ENCODE measurements at places on chromosomes 3 and 15.

DNA sequence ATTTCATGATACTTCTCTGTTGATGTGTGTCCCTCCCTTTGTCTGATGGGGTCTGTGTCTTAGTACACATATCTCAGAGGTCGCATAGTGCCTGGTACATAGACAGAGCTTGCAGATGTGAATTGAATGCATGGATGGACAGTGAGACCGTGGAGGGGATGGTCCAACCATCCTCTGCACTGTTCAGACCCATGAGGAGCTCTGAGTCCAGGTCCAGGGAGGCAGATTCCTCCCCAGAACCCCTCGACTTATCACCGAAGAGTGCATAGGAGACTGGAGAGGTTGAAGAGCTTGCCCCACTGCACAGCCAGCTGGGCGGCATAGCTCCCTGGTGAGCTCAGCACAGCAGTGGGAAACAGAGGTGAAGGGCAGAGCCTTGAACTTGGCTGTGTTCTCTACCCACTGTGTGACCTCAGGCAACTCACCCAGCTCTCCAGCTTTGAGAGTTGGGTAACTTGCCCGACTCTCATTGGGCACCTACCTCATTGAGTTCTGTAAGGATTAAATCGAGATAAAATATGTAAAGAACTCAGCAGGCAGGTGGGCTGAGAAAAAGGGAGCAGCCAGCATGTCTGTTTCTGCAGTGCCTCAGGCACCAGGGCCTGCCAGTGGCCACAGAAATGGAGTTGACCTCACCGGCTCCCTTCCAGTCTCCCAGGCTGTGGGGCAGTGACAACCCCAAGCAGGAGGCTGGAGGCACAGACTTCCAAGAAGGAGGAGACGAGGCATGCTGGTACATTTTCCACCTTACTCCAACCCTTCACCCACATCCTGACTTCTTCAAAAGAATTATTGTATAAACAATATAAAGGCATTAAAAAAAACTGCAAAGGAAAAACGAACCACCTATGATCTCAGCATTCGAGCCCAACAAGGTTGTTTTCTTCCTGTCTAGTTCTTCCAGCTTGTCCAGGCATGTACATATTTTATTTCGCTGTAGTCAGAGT is 54.1 kb upstream of the TFRC start:
- no peak for DNase-seq

GRCh38 chr3:153927107-153927506 is 194.1 kb upstream of the ARHGEF26 start:
- DNase-seq = peak; percentile 18

DNA sequence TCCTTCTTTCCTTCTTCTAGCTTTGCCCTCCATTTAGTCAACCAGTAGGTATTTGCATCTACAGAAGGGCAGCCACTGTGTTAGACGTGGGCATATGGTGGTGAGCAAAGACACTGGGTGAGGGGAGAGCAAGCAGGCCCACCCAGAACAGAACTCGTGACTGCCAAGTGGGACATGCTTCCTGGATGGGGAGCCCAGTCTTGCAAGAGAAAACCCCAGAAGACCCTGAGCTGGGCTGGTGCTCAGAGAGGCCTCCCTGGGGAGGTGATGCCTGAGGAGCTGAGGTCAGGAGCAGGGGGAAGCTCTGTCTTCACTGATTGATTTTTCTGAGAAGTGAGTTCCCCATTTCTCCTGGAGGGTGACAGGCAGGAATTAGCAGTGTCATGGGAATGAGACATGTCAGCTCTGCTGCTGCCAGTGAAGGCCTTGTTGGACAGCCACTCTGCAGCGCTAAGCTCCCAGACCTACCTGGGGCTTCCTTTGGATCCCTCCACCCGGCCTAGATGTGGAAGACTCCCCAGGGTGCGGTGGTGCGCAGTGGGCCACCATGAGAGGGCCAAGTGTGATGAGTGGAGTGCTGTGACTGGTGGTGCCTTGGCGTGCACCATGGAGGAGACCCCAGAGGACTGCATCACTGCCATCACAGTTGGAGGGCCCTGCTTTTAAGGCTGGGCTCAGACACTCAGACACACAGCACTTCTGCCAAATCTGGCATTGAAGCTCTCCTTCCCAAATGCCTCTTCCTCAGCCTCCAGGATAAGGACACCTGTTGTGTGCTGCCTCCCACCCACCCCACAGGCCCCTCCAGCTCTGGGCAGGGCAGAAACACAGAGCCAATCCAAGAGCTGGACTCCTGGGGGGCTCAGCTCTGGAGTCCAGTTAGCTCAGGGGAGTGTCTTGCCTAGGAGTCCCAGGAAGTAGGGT is 40.0 kb upstream of the TOPBP1 start:
- no peak for DNase-seq

GRCh38 chr3:30438126-30438525 is 168.3 kb upstream of the TGFBR2 start:
- DNase-seq = no peak

- no peak for DNase-seq
Measured at GRCh38 chr15:40481341-40482074, 10.7 kb downstream of the CHST14 start.

GRCh38 chr15:41125931-41126642 is 10.0 kb upstream of the INO80 start:
- peak; percentile 39 for DNase-seq

GRCh38 chr3:121295979-121296378 is 249.8 kb downstream of the POLQ start:
- no peak for DNase-seq

DNA sequence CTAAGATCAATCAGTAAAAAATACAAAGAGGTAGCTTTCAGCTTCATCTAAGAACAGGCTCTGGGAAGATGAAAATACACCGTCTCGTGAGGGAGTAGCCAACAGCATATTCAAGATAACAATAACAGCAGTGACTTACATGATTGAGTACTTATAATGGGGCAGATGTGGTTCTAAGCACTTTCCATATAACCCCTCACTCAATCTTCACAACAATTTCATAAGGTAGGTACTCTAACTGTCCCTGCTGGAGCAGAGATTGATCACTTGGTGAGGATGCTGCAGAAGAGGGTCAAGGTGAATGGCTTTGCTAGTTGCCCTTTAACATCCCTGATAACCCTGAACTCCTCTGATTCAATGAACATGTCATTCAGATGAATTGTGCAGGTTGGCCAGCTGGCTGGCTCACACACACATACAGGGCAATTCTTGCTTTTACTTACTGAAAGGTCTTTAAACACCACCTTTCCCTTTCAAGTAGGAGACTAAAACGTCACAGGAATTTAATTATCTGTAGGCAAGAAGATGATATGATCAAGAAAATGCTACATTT is 984.2 kb upstream of the CFAP20DC start:
- DNase-seq = no peak

GRCh38 chr15:51302480-51302879 is 35.9 kb downstream of the CYP19A1 start:
- no peak for DNase-seq

GRCh38 chr3:48038971-48039481 is 22.8 kb upstream of the MAP4 start:
- DNase-seq = peak; percentile 51

GRCh38 chr15:68256675-68257450 is 20.7 kb upstream of the FEM1B start:
- peak; percentile 95 for DNase-seq

DNA sequence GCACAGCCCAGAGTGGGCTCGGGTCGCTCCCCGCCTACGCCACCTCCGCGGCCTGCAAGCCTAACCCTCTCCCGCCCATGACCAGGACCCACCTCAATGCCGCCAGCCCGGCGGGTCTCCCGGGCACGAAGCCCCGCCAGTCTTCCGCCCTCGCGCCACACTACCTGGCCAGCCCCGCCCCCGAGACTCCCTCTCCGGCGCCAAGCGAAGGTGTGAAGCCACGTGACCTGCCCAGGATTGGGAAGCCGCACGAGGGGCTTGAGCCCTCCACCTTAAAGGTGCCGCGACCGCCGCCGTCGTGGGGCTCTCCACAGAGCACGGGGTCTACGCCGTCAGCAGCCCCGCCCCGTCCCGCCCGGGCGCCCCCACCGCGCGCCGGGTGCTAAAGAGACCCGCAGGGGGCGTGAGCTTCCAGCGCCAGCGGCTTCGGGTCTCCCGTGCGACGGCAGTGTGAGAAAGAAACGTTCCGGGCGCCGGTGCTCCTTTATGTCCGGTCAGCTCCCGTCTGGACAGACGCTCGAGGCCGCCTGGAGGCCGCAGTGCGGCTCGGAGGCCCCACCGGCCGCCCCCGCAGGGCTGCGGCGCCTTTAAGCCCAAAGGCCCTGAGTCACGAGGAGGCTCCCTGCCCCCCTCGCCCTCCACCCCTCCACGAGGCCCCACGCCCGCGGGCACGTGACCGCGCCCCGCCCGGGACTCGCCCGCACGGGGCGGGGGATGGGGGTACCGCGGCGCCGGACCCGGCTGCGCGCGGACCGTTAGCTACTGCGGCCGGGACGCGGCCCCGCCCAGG is at the start of gene CPEB1:
Gene CPEB1 (minus strand): TSS at position 319 of the 790 bp plus-strand sequence. CDS start 18,904 bp downstream, outside the sequence.
- peak; percentile 70 for DNase-seq

DNA sequence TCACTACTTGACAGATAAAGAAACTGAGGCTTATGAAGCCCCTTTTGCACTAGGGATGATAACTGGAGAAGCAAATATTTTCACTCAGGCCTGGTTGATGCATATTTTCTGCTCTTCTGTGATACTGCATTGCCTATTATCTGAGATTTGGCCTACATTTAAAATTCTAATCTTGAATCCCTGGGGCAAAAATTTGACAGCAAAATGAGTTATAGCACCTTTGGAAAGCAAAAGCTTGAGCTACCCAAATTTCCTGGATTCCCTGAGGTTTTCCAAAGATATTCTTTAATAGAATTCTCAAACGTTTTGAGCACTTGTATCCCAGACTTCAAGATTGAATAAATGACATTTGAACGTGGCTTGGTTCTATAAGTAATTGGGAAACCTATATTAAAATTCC is 86.1 kb downstream of the NAALADL2 start:
- no peak for DNase-seq

GRCh38 chr3:105327662-105328337 is 38.9 kb upstream of the ALCAM start:
- DNase-seq = no peak

DNA sequence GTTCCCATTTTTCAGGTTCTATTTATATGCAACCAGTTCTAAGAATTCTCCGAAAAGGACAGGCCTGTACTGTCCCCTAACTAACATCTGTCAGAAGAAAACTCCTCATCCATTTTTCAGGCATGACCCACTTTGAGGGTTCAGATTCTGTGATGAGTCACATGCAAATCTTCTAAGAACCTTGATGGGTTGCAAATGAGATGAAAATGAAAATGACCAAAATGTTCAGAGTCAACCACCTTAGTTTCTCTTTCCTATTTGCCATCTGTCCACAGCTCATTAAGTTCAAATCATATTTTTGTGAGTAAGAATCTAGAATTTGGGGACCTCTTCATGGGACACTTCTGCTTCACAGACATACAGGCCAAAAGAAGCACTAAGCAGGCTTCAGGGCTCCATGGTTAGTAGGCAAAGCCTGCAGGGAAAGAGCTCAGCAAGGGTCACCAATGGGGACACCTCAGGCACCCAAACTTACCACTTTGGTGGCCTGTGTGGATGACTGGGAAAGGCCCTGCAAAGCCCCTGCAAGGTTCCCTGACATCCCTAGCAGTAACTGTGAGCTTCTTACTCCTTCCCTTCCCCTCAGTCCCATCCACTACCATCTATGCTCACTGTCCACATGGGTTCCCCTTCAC is 122.0 kb downstream of the WDR76 start:
- no peak for DNase-seq

DNA sequence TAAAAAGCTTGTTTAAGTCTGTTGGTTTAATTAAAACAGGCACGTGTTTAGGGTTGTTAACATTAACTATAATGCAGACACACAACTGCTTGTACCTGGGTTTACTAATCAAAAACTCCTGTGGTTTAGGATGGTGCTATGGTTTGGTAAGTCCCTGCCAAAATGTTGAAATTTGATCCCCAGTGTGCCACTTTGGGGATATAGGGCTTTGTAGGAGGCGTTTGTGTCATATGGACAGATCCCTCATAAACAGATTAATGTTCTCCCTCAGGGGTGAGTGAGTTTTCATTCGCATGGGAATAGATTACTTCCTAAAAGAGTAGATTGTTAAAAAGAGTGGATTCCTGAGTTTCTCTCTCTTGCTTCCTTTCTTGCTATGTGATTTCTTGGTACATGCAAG is 18.7 kb upstream of the GK5 start:
- DNase-seq = no peak

GRCh38 chr3:45772341-45773035 is 23.8 kb downstream of the SLC6A20 start:
- DNase-seq = no peak

GRCh38 chr15:91983729-91984340 is 130.3 kb downstream of the SLCO3A1 start:
- DNase-seq = no peak

DNA sequence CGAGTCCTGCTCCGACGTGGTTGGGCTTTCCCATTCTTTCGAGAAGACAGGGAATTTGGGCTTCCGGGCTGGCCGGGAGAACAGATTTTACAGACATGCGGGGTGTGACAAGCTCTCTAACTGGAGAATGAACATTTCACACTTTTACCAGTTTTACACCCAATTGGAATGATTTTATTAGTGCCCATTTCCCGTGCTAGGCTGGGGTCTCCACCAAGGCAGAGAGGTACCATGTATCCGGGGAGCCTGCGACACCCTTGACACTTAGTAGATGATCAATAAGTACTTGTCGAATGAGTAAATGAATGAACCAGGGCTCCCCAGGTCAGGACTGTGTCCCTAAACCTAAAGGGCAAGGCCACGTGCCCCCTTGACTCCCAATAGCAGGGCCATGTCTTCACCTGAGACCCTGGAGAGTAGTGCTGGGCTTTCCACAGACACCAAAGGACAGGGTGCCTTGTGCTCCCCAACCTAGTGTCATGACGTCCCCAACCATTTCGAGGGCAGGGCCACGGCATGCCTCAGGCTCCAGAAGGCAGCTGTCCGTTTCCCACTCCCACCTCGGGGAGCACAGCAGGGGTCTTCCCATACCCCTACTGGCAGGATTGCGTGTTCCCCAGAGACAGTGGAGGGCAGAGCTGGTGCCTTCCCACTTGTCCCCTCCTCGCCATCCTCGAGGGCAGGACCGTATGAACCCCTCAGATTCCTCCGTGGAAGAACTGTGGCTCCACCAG is 679 bp upstream of the MYD88 start:
- no peak for DNase-seq

DNA sequence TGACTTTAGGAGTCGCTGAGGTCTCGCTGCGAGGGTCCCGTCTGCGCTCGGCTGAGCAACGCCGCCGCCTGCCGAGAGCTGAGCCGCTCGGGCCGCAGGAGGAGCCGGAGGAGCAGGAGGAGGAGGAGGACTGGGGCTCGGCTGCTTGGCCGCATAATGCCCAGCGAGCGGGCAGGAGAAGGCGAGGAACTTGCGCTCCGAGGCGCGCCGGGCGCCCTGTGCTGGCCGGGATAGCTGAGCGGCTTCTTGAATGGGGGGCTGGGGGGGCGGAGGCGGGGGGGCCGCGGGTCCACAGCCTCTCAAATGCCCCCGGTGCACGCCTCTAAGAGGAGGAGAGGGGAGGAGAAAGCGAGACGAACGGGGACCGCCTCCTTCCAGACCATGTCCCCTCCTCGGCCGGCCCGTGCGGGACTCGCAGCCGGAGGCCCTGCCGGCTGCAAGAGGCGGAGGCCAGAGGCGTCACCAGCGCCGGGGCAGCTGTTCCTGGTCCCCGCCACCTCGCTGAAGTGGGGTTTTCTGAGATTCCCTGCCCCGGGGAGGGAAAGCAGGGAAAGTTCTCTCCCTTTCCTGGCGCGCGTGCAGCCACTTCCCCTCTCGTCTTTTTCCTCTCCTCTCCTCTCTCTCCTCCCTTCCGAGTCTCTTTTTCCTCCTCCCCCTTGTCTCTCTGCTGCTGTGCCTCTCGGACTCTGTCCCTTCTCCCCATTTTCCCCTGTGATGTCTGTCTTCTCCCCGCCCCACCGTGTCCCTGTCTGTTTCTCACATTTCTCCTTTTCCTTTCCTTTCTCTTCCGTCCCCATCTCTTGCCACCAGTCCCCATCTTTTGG is at the start of gene ADAMTS9:
Gene ADAMTS9 (minus strand): TSS at position 220 of the 824 bp plus-strand sequence. CDS start 343 bp downstream, outside the sequence.
- peak; percentile 84 for DNase-seq

Measured in Caki2 (cell line).